Right lung (tissue), 10 donors: ENCODE measurements at places on chromosomes 5 and 9. TPM values are rescaled to one million over a fixed set of nuclear protein-coding genes. Genes with fewer than 3 reads are reported as not detected.
A peak's percentile ranks its signal among the peaks of the same experiment; 100 is the strongest.

DNA sequence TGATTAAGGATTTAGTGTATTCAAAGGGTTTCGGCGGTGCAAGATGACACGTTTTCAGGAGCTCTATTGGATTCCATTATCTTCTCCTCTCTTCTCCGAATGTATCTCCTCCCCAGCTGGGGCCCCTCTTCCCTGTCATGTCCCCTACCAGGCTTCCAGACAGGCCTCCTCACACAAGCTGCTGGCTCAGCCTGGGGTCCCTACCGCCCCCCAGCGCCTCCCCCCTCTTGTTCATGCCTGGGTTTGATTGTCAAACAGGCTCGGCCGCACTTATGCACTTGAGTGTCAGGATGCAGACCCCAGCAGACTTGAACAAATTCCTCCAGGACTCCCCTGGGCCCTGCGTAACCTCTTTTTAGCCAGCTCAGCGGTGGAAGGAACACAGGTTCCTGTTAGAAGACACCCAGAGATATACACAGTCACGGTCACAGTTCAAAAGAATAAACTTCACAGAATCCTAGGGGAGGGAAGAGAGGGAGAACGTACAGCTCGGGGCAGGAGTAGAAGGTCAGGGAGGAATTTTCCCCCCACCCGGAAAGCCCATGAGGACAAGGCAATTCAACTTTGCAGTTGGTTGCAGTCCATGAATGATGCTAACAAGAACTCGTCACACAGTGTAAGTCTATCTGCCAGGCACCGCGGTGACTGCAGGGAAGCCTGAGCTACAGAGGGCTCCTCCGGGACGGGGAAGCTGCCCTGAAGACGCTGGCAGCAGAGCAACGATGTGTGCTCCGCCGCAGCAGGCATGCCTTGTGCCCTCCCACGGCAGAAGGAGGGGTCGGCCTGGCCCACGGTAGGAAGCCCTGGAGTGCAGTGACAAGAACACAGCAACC, 560.0 kb downstream of the BNC2 start:
- no peak for DNase-seq

- DNase-seq = no peak
Observed at GRCh38 chr5:168234133-168234532, 57.3 kb upstream of the WWC1 start.

DNA sequence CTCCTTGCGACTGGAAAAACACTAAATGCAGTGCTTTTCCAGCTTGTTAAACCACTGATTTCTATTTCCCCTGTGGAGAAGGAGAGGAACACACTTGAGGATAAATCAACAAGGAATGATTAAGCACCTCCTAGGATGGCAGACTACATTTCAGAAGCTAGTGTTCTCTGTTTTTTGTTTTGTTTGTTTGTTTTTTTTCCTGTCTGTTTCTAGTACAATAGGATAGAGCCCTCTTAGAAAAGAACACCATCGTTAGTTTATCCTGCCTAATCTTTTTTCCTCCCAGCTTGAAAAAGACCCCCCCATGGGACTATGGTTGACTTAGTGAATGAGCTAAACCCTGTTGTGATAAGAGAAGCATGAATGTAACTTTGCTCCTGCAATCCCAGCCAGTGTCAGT, 3.9 kb upstream of the TAL2 start:
- DNase-seq = no peak

- no peak for DNase-seq
Observed at GRCh38 chr5:7779019-7780005, 71.6 kb downstream of the CFAP90 start.

Gene GPR150
- 0.12 TPM for polyA plus RNA-seq

DNA sequence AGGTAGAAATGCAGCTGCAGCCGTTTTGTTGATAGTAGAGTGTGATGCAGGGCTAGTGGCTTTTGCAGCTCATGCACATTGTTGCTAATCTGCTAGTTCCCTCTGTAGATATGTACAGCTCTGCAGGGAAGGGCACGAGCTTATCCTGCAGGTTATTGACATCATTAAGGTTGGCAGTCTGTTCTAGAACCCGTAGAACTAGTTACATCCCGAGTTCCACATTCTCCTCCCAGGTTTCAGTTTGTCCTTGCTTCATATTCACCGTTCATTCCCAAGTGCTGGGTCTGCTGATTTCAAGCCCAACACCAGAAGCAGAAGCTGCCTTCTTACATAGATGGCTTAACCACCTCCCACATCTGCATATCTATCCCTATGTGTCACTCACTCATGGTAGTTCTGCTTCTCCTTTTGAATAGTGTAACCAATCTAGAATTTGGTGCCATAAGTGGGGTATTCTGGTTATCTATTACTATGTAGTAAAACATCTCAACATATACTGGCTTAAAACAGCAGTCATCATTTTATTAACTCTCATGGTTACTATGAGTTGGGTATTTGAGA, 38.1 kb downstream of the CRHBP start:
- DNase-seq = no peak

DNA sequence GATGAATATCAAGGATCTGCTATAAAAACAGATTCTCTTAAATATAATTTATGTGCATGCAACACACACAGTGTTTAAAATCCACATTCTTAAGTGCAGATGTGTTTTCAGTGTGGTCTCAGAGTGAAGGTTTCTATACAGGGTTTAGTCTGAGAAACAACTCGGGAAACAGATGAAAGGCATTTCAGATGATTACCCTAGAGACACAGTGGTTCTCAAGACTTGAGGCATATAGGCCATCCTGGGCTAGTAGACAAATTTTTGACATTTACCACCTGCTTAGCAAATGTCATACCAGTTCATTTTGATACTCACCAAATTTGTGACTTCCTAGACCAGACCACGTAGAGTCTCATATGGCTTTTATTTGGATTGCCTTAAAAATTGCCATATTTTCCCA, 216.5 kb downstream of the ARL15 start:
- DNase-seq = no peak

DNA sequence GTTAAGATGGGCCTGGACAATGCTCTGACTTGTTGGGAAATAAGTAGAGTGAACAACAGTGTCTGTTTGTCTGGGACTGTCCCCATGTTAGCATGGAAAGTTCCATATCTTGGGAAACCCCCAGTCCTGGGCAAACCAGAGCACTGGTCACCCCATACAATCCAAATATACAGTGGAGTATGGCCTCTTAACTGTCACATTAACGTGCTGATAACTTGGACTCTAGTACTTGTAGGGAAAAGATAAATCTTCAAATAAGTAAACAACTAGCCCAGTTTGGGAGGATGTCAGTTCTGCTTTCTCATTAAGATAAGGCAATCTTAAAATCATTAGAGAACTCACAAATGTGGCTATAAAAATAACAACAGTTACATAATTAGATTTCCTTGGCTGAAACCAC, 47.6 kb upstream of the JAK2 start:
- no peak for DNase-seq

- no peak for DNase-seq
Observed at GRCh38 chr5:150117945-150118560, 31.7 kb upstream of the CSF1R start.

DNA sequence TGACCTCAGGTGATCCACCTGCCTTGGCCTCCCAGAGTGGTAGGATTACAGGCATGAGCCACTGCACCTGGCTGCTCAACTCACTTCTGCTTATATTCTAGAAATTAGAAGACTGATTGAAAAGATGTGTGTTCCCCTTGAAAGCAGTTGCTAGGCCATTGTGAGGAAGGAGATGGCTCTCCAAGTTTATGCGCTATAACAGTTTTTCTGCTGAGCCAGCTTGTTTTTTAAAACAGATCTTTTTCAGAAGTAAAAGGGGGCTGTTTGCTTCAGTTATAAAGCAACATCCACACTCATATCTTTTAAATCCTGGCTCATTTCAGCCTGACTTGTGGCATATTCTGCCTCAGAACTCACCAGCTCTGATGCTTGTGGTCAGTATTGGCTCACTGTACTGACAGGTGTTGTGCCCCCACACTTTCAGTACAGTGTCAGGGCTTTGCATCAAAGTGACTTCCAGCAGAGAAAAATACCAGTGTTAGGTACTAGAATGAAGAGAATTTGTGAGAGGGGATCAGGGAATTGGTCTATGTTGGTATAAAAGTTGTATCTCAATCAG, 49.4 kb downstream of the NUP214 start:
- no peak for DNase-seq

GRCh38 chr5:95934207-95934804, 27.3 kb downstream of the ELL2 start:
- no peak for DNase-seq

Gene CARTPT
- polyA plus RNA-seq = not detected

- DNase-seq = no peak
Observed at GRCh38 chr5:1467341-1468246, 22.4 kb upstream of the SLC6A3 start.

- no peak for DNase-seq
Observed at GRCh38 chr5:168299372-168299771, 7.9 kb downstream of the WWC1 start.

DNA sequence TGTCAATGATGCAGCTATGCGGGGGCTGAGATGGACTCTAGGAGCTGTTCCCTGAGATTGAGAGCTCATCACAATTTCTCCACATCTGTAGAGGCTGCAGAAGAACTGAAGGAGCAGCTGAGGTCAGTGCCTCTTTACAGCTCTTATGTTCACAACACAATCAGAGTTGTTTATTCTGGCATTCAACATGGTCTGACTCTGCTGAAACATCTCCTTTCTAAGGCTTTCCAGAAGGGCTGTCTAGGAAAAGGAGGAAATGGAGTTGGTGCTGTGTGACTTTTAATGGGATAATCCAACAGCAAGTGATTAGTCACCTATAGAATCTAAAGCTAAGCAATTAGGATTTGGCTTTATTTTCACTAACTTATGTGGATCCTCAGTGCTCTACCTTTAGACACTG, 6.0 kb downstream of the POU5F2 start:
- DNase-seq = no peak

DNA sequence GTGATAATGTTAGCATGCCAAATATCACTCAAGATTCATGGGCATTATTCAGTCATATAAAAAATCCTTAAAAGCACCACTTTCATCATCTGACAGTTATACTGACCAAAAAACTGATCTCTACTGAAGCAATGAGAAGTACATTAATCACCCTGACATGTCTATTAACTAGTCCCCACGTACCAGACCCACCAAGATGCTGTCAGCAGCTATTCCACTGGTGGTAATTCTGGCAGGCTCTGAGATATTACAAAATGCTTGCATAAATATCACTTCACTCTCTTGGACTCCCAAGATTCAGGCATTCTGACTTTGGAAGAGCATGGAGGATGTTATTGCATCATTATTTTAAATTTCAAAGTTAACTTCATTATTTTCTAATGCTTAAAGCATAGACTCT, 717.0 kb downstream of the DNAH5 start:
- DNase-seq = no peak

GRCh38 chr5:75016896-75017295, 35.5 kb downstream of the GCNT4 start:
- DNase-seq = no peak

GRCh38 chr9:119343059-119343990, 25.9 kb downstream of the BRINP1 start:
- DNase-seq = no peak

- DNase-seq = no peak
Observed at GRCh38 chr5:53434541-53434940, 45.9 kb upstream of the FST start.

DNA sequence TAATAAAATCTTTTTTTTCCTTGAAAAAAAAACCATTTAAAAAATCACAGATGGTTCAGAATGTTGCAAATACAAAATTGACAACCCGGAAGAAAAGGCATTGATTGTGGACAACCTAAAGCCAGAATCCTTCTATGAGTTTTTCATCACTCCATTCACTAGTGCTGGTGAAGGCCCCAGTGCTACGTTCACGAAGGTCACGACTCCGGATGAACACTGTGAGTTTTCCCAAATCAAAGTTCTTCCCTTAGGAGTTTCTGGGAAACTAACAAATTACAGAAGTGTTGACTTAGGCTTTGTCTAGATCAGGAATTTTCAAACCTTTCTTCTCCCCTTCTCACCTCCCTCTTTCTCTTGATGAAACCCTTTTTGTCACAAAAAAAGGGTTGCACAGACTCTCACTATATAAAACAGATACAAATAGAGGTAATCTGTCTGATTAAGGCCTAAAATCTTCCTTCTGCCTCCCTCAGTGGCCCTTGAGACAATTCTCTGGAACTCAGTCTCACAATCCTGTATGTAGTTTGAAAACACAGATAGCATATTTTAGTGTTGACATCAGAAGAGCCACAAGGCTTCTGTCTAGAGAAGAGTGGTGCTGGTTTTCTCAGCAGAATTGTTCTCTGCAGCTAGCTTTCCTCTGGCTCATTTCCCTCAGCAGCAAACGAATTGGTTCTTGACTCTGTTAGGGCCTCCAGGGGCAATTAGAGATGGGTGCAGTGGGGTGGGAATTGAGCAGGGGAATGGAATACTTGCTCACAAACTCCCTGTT, 79.5 kb downstream of the OSMR start:
- DNase-seq = no peak

- no peak for DNase-seq
Observed at GRCh38 chr5:148343046-148343407, 7.7 kb downstream of the SPINK9 start.

- peak; percentile 8 for DNase-seq
Observed at GRCh38 chr5:96875791-96876291, 459 bp upstream of the ERAP2 start.

DNA sequence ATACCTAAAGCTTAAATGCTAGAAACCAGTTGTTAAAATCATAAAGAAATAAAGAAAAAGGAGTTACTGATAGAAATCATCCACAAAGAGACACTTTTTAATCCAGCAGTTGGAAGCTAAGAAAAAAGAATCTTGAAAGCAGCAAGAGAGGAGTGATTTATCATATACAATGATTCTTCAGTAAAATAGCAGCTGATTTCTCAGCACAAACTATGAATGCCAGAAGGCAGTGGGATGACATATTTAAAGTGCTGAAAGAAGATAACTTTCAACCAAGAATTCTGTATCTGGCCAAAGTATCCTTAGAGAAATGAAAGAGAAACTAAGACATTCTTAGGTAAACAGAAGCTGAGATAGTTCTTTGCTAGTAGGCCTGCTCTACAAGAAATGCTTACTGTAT, 366.0 kb downstream of the HTR1A start:
- DNase-seq = no peak

DNA sequence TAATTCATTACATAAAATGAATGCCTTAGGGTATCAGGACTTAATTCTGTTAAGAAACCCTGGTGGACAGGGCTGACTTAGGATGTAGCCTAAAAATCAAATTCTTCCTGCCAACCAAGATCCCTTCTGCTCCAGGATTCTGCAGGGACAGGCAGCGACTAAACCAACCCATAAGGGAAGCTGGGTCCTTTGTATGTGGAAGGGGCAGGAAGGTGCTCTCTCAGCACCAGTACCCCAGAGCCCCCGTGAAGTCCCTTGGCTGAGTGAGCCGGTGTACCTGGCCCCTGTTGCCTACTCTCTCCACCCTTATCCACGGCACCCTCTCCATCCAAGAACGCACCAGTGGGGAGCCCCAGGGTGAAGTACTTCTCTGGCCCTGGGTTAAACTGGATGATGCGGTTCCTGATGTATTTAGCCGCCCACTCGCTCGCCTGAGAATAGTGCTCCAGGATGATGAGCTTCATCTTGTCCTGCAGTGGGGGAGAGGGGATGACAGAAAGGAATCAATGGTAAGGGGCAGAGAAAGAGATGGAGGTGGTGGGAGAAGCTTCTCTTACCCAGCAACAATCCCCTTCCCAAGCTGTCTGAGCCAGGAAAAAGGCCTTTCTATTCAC, 1.1 kb downstream of the GNPDA1 start:
- no peak for DNase-seq

- no peak for DNase-seq
Observed at GRCh38 chr5:56893251-56893951, 16.0 kb upstream of the SETD9 start.

- DNase-seq = no peak
Observed at GRCh38 chr9:113966394-113966793, 90.3 kb downstream of the ZNF618 start.
